ENCODE measurements at places on chromosomes 12 and 14. TPM values are rescaled to one million over a fixed set of nuclear protein-coding genes. Genes with fewer than 3 reads are reported as not detected.

The KHNYN gene
- total RNA-seq = 152 TPM

The IL23A gene
- total RNA-seq = not detected

The GOLT1B gene
- 74.1 TPM for total RNA-seq

The DIO3 gene
- total RNA-seq = 2.6 TPM

The SERPINA12 gene
- not detected for total RNA-seq

The ASIC1 gene
- 0.65 TPM for total RNA-seq

The WIF1 gene
- total RNA-seq = not detected

The HOXC9 gene
- not detected for total RNA-seq

The ITGA5 gene
- 180 TPM for total RNA-seq

The SYNDIG1L gene
- total RNA-seq = not detected

The INHBC gene
- not detected for total RNA-seq

The PRH2 gene
- 1.2 TPM for total RNA-seq

The L2HGDH gene
- total RNA-seq = 5.6 TPM

The PMCH gene
- total RNA-seq = not detected

The MUCL1 gene
- not detected for total RNA-seq

The ALDH2 gene
- total RNA-seq = 6.2 TPM

The TC2N gene
- total RNA-seq = 5.9 TPM

The ASPG gene
- 0.79 TPM for total RNA-seq

The PLEKHH1 gene
- total RNA-seq = 1.2 TPM

The CCDC177 gene
- total RNA-seq = not detected

The NPC2 gene
- total RNA-seq = 281 TPM
